AG04450 (cell line): ENCODE measurements at places on chromosomes 13 and 19.

GRCh38 chr19:1168572-1169410 lies 5.3 kb downstream of the SBNO2 start:
- DNase-seq: no peak

DNA sequence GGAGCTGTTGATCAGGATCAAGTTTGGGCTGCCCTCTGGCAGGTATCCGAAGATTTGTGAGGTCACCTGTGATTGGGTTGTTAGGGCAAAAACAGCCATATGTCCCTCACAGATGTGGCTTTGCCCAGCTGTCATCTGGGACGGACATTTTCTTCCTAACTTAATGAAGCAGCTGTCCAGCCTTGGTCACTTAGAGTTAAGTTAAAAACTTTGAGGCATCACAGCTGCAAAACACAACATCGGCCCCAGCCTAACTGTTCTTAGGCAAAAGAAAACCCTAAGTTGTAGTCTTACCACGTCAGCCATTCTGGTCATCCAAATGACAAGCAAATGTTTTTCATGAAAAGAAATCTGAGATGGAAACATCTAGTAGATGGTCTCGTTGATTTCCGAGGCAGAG lies 318.4 kb downstream of the DCLK1 start:
- no peak for DNase-seq

DNA sequence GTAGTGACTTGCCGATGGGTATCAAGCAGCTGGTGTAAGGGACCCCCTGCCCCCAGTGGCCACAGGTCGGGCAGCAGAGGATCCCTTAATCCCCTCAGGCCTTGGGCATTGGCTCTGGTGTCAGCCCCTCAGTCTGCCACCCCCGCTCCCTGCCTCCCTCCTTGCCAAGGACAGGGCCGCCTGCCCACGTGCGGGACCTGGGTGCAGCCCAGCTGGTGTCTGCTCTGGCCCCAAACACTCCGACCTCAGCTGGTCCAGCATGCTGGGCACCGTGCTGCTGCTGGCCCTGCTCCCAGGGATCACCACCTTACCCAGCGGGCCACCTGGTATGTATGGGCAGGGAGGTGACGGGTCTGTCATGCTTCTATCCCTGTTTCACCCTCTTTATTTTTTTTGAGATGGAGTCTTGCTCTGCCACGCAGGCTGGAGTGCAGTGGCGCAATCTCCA lies at the start of gene TGFBR3L:
TGFBR3L (plus strand) TSS at position 233 of the 448 bp plus-strand sequence.
- DNase-seq: no peak

- no peak for DNase-seq
Observed at GRCh38 chr19:1997353-1998233, 17.9 kb downstream of the BTBD2 start.

DNA sequence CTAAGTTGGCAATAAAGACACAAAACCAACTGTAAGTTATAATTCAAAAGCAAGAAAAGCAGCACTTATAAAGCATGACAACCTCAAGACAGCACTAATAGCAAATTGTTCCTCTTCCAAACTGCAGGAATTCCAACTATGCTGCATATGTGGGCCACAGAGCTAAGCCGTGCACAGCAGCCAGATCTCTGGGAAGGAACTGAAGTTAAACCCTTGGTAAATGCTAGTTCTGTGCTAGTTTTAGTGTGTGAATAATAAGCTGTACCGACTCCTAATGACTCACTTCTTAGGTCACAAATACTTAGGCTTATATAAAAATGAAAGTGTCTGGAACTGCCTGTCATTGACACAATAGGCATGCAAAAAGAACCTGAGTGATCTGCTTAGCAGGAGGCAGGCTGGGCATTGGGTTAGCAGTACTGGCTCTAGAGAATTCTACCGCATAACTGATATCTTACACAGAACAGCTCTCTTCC lies 21.2 kb upstream of the GTF3A start:
- peak; percentile 16 for DNase-seq

- DNase-seq: no peak
Observed at GRCh38 chr13:76527041-76527440, 359.2 kb downstream of the KCTD12 start.

- DNase-seq: no peak
Observed at GRCh38 chr13:98246538-98247172, 69.6 kb upstream of the RNF113B start.

GRCh38 chr13:28557725-28558520 lies 63.0 kb upstream of the FLT1 start:
- DNase-seq: peak; percentile 80
